Hematopoietic multipotent progenitor cell treated with erythropoietin and hydrocortisone succinate and interleukin-3 and kit ligand, for 15 days (in vitro differentiated cells): ENCODE measurements at places on chromosomes 13 and 19.
A peak's percentile ranks its signal among the peaks of the same experiment; 100 is the strongest.

- no peak for DNase-seq
Observed at GRCh38 chr13:49777746-49778614, 14.5 kb downstream of the KPNA3 start.

GRCh38 chr13:57878291-57878690, 246.7 kb downstream of the PCDH17 start:
- DNase-seq: no peak

- peak; percentile 53 for DNase-seq
Observed at GRCh38 chr13:25232937-25233515, 54.3 kb downstream of the MTMR6 start.

GRCh38 chr19:13068085-13068846, 34.4 kb downstream of the LYL1 start:
- peak; percentile 50 for DNase-seq

- no peak for DNase-seq
Observed at GRCh38 chr13:95193509-95194230, 107.6 kb downstream of the ABCC4 start.

GRCh38 chr19:13764101-13764807, at the start of gene MRI1:
MRI1 (plus strand) TSS chr19:13764522; CDS start chr19:13764589, 67 bp downstream.
- peak; percentile 29 for DNase-seq

DNA sequence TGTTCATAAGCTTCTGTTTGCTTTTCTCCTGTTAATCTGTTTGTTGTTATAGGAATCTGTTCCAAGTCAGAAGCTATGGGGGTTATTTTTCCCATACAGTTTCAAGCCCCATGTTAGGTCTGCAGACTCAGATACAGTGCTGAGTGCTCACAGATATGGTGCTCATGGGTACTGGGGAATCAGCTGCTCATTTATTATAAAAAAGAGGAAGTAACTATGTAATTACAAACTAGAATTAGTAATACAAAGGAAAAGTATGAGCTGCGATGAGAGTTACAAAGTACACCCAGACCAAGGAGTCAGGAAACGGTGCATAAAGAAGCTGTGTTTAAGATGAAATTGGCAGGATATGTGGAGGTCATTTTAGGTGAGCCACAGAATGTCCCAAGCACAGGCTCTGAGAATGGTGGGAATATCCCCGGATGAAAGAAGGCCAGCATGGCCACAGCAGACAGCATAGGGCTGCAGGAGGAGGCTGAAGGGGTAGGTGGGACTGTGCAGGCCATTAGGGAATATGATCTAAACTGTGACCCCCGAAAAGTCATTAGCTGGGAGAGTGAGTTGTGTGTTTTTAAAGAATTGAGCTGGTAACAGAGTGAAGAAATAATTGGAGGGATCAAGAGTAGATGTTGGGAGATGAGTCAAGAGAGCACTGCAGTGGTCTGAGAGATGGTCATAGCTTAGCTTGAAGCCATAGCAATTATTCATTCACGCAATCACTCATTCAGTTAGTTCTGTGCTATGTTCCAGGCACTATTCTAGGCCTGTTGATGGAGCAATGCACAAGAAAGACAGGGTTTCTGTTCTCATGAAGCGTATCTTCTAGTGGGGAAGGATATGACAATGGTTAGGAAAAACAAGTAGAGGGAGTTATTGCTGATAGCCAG, 177.4 kb upstream of the UBL3 start:
- no peak for DNase-seq

DNA sequence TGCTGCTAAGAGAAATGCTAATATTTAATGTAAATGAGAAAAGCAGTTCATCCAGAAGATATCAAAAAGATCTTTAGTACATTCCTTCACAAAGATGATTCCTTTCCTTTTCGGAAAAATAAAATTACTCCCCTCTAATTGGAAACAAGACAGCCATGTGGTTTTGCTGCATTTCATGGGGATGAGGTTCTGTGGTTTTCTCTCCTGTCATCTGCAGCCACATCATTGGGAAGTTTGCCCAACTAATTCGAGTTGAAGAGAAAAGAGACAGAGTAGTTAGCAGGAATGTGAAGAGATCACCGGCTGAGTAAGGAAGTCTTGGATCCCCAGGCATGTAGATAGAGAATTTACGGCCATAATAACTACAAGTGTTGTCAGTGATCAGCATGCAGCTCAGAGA, 122.1 kb downstream of the CYSLTR2 start:
- DNase-seq: no peak

DNA sequence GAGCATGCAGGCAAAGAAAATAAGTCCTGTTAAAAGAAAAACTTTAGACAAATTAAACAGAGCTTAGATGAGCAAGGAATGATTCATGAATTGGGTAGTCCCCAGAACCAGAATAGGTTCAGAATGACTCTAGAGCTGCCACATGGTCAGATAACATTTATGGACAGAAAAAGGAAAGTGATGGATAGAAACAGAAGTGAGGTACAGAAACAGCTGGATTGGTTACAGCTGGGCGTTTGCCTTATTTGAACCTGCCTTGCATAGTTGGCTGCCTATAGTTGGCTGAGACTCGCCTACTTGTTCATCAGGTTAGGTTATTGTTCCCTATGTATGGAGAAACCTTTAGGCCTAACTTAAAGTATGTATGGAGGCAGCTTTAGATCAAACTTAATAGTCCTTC, 35.4 kb downstream of the WDFY2 start:
- no peak for DNase-seq

- no peak for DNase-seq
Observed at GRCh38 chr13:74528734-74529513, 394.7 kb upstream of the KLF12 start.

DNA sequence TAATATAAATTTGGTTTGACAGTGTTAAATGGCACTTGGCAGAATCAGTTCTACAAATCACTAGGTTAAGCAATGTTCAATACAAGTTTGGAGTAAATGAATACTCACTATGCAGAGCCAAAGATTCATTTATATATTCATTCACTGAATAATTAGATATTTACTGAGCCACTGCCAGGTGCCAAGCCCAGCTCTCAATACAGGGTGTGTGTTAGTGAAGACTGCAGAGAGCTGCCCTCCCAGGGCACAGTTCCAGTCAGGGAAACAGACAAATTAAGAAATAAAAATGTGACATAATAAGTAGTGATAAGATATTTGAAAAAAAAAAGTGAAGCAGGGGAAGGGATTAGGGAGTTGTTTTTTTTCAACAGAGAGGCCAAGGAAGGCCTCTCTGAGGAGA, 411.7 kb downstream of the KCNRG start:
- DNase-seq: no peak
